Fibroblast of lung (primary cell): ENCODE measurements at places on chromosomes 3 and 15.

GRCh38 chr3:170953736-170954135 lies 45.3 kb upstream of the EIF5A2 start:
- no peak for DNase-seq

DNA sequence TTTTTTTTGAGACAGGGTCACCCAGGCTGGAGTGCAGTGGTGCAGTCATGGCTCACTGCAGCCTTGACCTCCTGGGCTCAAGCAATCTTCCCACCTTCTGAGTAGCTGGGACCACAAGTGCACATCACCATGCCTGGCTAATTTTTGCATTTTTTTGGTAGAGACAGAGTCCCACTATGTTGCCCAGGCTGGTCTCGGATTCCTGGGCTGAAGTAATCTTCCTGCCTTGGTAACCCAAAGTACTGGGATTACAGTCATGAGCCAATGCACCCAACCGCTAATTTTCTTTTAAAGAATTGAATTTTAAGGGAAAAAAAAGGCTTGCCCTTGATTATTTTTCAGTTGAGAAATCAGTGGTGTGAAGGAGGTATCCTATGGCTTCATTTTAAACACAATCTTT lies 334.0 kb downstream of the SOX2 start:
- DNase-seq = no peak

DNA sequence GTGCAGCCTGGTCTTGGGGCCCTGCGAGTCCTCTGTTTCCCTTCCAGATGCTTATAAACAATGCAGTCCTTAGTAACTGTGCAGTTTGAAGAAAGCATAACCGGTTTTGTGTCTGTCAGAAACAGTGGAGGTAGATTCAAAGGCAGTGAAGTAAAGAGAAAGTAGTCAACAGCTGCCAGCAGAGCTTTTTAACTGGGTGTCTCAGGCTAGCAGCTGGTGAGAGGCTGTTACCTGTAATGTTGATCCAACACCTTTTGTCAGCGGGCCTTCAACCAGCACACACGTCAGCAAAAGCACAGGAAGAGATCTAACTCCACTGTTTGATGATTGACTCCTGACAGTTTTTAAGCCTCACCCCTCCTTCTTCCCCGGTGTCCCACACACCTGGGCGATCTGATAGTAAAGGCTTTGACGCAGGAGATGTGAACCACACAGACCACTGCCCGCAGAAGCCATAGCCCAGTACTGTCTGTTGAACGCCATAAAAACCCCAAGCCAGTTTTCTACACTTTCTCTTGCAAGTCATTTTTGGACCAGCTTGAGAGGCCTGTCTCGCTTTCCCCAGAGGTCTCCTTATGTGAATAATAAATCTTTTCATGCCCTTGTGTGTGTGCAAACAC lies 178.0 kb downstream of the FMN1 start:
- DNase-seq = no peak

DNA sequence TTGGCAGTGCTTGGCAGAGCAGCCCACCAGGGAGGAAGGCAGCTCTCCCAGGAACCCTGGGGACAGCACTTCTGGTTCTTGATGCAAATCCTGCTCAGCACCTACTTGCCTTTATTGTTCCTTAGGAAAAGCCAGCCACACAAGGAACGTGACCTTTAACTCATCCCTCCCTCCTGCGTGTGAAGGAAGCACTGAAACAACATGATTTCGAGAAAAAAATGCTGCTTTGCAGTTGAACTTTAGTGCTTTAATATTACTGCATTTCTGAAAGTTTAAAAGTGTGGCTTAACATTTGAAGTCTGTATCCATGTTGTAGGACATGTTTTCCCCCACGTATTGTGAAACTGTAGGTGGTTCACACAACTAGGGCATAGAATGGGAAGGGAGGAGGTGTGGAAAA lies 50.4 kb upstream of the CTNNB1 start:
- DNase-seq = no peak

DNA sequence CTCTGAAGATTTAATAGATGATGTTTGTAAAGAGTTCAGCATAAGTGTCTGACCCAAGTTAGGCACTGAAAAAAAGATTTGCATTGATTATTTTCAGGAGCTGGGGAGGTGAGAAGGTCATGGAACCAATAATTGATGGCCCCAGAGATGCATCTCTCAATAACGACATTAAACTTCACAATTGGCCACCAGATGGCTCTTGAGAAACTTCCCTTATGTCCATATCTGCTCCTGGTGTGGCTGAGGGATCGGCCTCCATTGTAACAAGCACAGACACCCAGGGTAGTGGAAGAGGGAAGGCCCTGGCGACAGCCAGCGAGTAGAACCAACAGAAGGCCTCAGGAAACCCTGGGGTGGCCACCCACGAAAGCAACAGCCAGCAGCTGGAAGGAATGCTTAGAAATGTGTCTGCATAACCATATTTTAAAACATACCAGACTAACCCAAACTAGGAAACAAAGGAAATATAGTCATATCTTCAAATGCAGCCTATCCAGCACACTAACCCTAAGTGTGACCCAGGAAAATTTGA lies 536.7 kb downstream of the SOX2 start:
- no peak for DNase-seq

DNA sequence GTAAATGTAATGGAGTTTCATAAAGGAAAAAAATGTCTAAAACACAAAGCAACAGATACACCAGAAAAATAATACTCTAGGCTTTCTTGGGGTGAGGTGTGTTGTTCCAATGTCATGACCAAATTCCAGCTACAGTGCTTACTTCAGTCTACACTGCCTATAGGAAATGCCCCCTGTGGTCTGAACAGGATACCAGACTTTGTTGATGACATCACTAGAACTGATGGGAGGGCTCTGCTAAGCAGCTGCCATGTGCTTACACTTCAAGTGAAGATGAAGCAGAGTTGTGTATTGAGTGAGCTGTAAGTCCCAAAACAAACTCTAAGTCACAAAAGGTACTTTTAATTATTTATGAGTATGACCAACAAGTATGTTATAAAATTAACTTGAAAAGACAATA lies 456.1 kb upstream of the IL12A start:
- DNase-seq = peak; percentile 10

DNA sequence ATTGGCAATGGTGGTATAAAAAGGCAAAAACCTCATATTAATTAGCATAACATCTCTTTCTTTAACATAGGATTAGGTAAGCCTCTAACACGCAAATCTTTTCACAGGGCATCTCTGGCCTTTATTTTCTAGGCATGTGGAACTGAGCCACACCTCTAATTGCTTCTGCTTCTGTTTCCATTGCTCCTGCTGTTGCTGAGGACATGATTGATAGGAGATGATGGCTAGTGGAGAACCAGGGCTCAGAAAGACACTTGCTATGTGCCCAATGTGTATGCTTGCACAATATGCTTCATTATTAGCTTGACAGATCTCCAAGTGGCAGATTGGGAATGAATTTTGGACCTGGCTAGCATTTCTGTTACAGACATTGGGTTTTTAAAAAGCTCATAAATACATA lies 114.5 kb downstream of the EPHA3 start:
- DNase-seq = no peak

GRCh38 chr15:53618461-53618860 lies 141.0 kb downstream of the WDR72 start:
- DNase-seq = no peak

DNA sequence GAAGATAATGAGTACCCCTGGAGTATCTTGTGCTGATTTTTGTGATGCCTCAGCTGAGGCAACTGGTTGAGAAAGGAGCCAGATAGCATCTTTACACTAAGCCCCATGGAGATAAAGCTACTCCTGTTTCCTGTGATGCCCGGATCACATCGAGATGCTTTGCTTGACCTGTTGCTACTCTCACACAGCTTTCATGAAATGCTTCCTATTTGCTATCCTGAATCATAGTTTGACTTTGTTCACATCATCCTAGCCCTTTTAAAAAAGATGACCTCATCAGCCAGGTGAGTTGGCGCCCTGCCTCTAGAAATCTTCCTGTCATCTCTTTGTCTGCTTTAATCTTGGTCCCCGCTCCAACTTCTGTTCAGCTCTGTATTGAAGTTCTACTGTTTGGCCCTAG lies 409.6 kb upstream of the TBL1XR1 start:
- DNase-seq = no peak

DNA sequence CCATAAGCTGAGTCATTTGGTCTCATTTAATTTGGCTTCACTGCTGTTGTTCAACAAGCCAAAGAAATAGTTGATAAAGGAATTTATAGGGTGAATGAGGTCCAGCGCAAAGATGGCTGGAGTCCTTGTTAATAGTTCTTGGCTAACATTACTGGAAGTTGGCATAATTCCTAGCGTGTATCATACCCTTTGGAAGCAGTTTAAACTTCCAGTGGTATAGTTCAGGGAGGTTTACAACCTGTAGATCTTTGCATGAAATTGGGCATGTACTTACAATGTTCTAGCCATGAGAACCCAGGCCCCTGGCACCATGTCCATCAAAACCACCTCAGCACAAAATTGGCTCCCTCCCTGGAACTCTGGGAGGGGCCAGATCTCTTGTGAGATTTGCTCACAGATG lies 380.8 kb downstream of the LRTM1 start:
- no peak for DNase-seq

- no peak for DNase-seq
These were observed 21.5 kb upstream of the DUT start for GRCh38 chr15:48309740-48310139.

GRCh38 chr3:194082743-194083636 lies 53.0 kb upstream of the HES1 start:
- DNase-seq = no peak

DNA sequence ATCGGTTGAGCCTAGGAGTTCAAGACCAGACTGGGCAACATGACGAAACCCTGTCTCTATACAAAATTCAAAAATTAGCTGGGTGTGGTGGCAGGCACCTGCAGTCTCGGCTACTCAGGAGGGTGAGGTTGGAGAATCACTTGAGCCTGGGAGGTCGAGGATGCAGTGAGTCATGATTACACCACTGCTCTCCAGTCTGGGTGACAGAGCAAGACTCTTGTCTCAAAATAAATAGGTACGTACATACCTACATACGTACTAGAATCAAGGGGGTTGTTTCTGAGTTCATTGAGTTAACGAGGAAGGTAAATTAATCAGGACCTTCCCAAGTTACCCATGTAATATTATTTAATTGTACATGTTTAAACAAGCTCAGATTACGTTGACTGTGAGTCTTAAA lies 97.5 kb downstream of the CHL1 start:
- DNase-seq = no peak

GRCh38 chr3:169869484-169870220 lies at the start of gene LRRC31:
LRRC31 (minus strand) TSS chr3:169869935; CDS start chr3:169869807, 128 bp downstream.
- no peak for DNase-seq

GRCh38 chr3:10093678-10094077 lies 14.4 kb downstream of the FANCD2OS start:
- no peak for DNase-seq

DNA sequence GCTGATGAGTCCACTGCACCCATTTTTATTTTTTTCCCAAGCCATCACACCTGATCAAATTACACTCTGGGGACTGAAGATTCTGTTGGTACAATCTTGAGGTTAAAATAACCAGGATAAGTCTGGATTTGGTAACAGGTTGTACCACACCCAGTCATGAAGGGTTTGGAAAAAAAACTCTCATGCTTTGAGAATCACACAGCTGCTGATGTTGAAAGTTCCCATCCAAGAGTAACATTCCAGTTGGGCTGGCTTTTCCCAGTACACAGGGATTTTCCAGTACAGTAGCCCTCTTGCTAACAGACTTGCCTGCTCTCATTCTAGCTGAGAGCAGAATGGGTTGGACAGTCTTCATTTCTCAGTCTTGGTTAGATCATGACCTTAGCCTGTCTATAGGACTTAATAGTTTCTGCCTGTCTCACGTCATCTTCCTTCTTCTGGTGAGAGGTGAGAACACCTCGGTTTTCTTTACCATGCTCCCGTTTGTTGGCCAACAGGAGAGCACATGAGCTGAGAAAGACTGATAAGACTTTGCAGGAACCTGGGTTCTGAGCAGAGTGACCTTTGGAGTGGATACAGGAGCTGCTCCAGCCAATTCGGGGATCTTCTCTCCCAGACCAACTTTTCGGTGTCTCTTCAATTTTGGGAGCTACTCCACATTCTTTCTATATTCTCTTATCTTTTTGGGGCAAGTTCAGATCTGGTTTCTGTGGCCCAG lies 300.1 kb upstream of the LYSMD4 start:
- peak; percentile 84 for DNase-seq

DNA sequence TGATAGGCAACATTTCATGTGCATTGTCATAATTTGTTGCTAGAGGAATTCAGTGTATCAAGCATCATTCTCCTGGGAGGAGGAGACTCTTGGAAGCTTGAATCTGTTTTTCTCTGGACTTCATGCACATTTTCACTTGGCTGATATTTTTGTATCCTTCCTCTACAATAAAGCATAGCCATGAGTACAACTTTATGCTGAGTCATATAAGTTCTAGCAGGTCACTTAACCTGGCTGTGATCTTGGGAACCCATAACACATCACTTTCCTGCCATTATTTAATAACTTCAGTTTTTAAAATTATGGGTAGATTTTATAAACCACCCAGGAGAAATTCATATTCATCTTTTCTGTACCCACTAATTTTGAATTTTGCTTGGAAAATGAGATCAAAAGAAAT lies 203.0 kb upstream of the CD96 start:
- no peak for DNase-seq

DNA sequence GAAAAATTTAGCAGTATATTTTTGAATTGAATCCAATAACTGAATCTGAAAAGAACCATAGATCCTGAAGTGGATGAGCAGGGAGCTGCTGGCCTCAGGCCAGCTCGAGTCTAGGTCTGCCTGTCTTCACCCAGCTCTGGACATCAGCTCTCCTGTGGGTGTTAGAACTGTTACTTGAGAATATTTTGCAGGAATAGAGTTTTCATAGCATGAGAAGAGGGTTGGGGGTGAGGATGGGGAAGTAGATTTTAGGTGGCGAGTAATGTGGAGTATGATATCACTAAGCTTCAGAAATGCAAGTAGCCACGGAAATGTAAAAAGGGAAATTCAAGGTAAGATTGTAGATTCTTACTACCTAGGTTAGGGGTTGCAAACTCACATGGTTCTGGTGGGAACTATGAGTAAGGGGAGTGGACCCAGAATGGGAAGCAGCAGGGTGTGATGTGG lies 6.2 kb downstream of the RAB8B start:
- no peak for DNase-seq

DNA sequence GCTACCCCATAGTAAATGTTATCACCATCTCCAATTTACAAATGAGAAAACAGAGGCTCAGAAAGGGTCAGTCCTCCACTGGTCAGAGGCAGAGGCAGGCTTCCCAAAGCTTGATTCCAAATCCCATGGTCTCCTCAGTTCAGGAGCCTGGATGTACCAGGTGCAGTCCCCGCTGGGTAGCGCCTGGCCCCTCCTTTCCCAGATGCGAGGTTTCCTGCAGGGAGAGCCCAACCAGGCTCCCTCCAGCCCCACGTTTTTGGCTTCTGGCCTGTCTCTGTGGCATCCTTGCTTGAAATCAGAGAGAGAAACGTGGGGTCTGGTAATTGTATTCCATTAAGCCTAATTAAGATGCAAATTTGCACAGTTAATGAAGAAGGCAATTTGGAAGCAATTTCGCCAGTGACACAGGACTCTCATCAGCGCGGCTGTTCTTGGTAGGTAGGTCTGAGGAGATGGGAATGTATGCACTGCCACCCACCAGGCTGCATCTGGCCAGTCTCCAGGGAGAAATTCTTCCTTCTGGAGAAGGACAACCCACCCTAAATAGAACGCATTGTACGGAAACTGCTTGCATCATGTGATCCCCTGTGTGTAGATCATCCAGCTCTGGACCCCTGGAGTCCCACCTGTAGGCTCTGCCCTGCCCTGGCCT lies 50.5 kb downstream of the HRH1 start:
- DNase-seq = peak; percentile 61
